ENCODE measurements at places on chromosomes 13 and 19.

DNA sequence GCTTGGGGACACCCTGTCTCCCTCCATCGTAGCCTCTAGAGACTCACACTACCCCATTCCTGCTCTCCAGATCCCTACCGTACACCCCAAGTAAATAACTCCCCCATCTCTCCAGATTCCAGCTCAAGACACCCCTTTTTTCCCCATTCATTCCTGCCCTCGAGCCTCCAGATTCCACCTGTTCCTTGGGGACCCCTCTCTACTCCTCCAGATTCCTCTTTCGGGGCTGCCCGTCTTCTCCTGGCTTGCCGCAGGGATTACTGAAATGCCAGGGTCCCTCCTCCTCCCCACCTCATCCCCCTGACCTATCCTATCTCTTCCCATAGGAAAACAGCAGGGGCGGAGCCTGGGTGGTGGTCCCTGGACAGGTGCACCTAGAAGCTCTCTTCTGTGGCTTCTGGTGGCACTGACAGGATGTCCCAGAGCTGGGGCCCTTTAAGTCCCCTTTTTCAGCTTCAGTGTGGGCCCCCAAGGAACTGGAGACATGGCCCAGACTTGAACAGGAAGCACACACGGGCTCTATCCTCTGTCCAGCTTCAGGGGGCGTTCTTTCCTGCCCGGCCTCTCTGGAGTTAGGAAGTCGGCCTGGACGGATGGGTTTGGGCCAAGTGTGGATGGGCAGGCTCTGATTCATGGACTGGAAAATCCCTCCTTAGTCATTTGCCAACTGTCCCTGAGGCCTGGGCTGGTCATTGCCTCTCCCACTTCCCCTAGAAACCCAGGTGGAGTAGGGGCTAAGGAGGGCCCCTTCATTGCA is 1.2 kb downstream of the ZSWIM4 start:
- DNase-seq: no peak

- no peak for DNase-seq
Measured at GRCh38 chr13:25733001-25733491, 318.8 kb downstream of the SHISA2 start.

GRCh38 chr13:27826379-27827353 is 34.4 kb downstream of the GSX1 start:
- peak; percentile 15 for DNase-seq

DNA sequence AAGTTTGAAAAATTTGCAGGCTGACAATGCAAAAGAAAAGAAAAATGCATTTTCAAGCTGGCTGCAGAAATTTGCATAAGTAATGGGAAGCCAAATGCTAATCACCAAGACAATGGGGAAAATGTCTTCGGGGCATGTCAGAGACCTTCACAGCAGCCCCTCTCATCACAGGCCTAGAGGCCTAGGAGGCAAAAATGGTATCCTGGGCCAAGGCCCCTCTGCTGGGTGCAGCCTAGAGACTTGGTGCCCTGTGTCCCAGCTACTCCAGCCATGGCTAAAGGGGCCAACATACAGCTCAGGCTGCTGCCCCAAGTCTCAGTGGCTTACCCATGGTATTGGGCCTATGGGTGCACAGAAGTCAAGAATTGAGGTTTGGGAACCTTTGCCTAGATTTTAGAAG is 155.2 kb downstream of the B3GLCT start:
- DNase-seq: no peak

DNA sequence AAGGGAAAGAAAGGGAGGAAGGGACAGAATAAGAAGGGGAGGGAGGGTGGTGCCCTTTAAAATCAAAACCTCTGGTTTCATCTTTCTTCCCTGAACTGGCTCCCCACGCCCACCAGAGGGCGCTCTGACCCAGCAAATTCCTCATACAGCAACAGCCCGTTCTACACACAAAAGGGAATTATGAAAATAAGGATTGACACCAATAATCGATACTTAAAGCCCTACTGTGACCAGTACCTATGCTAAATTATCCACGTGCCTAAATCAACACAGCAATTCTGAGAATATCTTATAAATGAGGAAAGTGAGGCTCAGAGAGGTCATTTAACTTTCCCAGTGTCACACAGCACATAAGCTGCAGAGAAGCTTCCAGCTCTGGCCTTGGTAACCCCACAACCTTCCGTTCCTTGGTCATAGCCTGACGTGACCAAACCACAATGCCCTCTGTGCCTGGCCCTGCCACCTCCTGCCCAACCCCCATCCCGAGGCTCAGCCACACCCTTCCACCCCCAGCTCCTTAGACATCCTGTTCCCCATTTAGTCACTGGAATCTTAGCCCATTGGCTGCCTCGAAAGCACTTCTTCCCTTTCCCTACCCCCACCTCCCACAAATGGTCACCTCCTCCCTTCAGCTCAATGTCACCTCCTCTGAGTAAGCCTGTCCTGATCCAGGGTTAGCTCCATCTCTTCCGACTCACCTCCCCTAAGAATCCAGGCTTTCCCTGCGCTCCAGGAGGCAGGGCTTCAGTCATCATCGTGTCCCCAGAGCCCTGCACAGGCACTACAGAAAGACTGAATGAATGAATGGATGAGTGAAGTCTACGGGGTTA is 34.2 kb upstream of the PNMA8B start:
- peak; percentile 42 for DNase-seq

GRCh38 chr19:45446295-45446694 is 21.5 kb upstream of the FOSB start:
- DNase-seq: no peak

DNA sequence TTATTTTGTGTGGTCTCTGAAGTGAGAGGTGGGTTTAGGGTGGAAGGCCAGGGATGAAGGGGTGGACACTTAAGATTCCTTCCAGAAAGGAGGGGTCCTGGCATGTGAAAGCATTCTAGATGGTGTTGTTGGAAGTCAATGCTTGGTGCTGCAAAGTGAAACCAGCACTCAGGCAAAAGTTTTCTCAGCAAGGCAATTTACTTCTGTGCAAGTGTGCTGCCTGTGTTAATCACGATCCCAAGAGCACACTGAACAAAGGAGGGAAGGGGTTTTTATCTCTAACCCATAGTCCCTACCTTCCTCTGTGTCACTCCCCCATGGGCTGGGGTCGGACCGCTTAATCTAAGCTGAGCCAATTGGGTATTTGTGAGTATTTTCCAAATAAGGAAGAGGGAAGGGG is 1.3 kb downstream of the ZNF134 start:
- no peak for DNase-seq

DNA sequence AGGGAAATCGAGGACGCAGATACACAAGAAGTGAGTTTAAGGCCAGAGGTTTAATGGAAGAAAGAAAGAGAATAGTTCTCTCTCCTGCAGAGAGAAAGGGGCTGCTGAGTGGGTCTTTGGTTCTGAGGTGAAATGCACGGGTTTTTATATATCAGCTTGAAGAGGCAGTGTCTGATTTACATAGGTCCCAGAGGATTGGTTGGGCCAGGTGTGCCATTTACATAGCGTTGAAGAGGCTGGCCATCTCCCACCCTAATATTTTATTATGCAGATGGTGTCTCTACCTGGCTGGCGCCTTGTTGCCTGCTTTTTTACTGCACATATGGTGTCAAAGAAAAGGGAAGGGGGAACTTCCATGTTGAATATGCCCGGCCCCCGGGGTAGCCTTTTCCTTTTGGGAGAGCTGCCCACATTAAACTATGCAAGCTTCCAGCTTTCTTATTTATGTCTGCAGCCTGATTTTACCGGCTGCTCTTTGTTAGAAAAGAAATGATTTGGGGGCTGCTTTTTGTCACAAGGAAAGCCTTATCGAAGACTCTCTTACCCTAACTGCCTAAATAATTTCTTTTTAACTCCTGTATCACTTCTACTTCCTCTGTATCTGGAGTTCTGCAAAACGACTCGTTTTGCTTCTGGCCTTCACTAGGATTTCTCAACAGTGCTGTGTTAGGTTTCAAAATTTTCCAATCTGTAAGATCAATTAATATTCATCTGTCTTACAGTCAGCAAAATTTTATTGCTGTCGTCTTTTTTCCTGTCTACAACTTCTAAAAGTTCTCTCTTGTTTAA is 268.5 kb downstream of the B3GLCT start:
- no peak for DNase-seq

GRCh38 chr13:78686461-78686860 is 27.5 kb upstream of the OBI1 start:
- no peak for DNase-seq

GRCh38 chr19:16394681-16395375 is 70.2 kb downstream of the KLF2 start:
- no peak for DNase-seq

GRCh38 chr13:27372896-27373295 is 51.5 kb upstream of the GTF3A start:
- DNase-seq: no peak

- no peak for DNase-seq
Measured at GRCh38 chr19:54416695-54417491, 1.6 kb downstream of the TTYH1 start.

GRCh38 chr13:36530861-36531590 is 98.7 kb downstream of the CCNA1 start:
- no peak for DNase-seq

- DNase-seq: no peak
Measured at GRCh38 chr19:41619018-41619556, 7.8 kb downstream of the CEACAM4 start.

DNA sequence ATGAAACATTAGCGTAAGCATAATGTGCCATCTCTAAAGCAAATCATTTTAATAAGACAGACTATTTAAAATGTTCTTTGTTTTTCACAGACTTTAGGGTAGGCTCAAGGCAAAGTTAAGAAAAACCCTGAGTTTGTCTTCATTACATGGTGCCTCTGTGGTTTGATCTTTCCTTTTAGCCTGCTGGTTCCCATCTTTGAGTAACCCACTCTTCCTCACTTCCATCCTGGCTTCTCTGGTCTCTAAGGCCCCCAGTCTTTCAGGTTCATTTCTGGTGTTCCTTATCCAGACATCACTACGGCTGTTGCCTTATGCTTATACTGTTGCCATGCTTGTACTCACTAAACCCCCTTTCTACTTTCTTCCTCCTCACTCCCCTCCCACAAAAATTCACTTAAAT is 38.4 kb downstream of the DACH1 start:
- no peak for DNase-seq

- no peak for DNase-seq
Measured at GRCh38 chr13:73369095-73369494, 310.3 kb downstream of the KLF5 start.

DNA sequence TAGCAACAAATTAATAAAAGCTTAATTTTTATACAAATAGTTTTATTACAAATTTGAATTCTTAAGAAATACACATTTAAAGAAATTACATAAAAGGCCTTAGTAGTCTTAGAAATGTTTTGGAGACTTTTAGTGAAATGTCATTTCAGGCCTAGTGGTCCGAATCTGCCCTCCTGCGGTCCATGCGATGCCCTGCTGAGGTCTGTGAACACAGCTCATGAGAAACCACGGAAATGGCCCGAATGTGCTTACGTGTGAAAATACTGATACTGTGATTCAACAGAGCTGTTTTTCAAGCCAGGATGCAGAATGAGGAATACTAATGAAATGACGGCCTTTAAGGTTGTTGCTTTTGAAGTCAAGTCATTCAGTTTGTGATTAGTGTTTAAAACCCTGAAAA is 157.9 kb downstream of the COL4A1 start:
- DNase-seq: no peak

- DNase-seq: no peak
Measured at GRCh38 chr13:40632915-40633314, 33.5 kb downstream of the FOXO1 start.

- no peak for DNase-seq
Measured at GRCh38 chr13:25295701-25296100, 5.7 kb upstream of the NUP58 start.

- no peak for DNase-seq
Measured at GRCh38 chr19:51470966-51471365, 7.4 kb upstream of the CEACAM18 start.

- no peak for DNase-seq
Measured at GRCh38 chr13:100566543-100566942, 22.0 kb downstream of the GGACT start.

DNA sequence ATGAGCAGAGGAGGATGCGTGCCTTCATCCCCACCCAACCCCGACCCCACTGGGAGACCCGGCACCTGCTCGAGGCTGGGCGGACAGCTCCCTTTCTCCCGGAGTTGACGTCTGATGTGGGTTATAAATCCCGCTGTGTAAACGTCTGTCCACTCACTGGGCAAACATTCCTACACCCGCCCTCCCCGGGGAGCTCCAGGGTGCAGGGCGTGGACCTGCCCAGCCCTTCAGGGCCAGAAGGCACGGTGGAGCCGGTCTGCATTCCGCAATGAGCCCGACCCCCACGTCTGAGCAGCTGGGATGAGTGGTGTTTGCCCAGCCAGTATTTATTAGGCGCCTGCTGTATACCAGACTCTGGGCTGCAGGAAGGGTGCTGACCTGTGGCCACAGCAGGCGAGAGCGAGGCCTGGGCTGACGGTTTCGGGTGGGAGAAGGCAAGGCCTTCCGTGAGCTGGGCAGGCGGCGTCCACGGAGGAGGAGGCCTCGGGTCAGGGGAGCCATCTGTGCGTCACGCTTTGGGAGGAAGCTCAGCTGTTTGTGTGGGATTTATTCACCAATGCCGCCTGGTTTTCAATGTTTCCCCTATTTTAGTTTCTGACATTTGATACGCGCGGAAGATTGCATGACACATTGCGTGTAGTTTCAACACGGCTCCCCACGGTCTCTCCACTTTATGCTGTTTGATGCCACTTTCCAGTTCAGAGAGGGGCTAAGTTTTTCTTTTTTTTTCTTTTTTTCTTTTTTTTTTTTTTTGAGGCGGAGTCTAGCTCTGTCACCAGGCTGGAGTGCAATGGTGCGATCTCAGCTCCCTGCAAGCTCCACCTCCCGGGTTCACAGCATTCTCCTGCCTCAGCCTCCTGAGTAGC is 2.0 kb downstream of the MISP start:
- no peak for DNase-seq

GRCh38 chr19:5580161-5580571 is 12.4 kb upstream of the TINCR start:
- DNase-seq: no peak

DNA sequence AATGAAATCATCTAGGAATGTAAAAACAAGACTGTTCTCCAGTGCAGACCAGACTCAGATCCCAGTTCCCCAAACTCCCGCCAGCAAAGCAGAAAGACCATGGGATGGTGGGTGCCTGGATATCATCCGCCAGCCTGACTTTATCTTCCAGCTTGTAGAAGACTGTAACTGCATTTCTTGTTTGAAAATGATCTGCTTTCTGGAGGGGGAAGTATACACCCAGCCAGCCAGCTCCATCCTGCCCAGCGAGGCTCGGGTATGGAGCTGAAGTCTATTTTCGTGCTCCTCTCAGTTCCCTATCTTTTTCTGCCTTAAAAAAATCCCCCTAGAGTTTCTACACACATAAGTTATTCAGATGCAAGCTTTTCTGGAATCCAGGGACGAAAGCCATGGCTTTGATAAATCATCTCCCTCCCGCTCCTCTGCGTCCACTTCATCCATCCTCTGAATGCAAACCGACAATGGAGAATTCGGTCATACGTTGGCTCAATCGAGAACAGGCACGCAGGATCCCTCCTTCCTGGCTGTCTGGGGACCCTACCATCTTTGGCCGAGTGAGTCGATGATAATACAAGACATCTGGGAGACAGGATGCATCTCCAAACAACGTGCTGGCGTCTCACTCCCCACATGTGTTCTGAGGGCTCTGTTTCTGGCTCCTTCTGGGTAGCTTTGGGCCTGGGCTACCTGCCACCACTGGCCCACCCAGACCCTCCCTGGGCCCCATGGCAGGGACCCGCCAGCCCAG is 31.2 kb downstream of the CEBPG start:
- no peak for DNase-seq
